ENCODE measurements at places on chromosomes 16 and 17.

GRCh38 chr17:2692781-2693135 is 18.8 kb downstream of the CLUH start:
- DNase-seq = no peak

- no peak for DNase-seq
Observed at GRCh38 chr16:83713597-83713996, 94.2 kb upstream of the HSBP1 start.

- no peak for DNase-seq
Observed at GRCh38 chr17:63041251-63041650, 75.2 kb downstream of the TANC2 start.

- no peak for DNase-seq
Observed at GRCh38 chr16:64481497-64481896, 640.4 kb downstream of the CDH11 start.

- no peak for DNase-seq
Observed at GRCh38 chr17:44956998-44957981, 9.7 kb upstream of the KIF18B start.

GRCh38 chr17:72502371-72503341 is 381.8 kb downstream of the SOX9 start:
- DNase-seq = no peak

DNA sequence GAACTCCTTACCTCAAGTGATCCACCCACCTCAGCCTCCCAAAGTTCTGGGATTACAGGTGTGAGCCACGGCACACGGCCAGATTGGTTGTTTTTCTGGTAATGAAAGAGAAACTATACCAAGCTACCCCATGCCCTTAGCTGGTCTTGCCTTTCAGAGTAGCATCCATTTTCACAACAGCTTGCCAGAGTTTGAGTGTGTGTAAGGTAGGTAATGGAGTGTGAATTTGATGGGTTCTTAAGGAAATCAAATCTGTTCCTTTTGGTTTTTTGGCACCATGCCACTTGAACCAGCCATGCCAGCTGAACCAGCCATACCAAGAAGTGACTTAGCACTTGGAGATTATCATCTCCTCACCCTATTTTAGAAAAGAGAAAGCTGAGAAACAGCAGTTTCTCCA is 5.1 kb downstream of the CALCOCO2 start:
- no peak for DNase-seq

DNA sequence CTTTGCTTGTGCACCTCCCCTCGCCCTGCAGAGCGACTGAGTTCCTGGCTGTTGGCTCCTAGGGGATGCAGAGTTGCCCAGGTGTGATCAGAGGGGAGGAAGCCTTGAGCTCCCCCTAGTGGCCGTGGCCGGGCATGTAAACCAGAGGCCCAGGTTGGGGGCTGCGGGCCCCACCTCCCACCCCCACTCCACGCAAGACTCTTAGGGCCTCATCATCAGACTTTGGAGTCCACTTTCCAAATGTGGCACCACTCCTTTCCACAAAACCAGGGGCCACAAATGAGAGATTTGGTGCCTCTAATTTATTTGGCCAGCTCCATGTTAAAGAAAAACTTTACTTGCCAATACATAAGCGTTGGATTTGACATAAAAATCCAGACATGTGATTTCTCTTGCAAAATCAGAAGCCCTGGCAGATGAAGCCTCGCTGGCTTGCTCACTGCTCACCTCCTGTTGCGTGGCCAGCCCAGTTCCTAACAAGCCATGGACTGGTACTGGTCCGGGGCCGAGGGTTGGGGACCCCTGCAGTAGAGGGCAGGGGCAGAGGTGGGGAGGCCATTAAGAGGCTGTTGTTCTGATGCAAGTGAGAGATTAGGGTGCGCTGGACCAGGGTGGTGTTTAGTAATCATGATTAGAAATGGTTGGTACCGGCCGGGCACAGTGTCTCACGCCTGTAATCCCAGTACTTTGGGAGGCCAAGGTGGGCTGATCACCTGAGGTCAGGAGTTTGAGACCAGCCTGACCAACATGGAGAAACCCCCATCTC is 28.7 kb upstream of the GAS7 start:
- DNase-seq = peak; percentile 21

Measured in stimulated activated CD8-positive, alpha-beta memory T cell treated with anti-CD3 and anti-CD28 coated beads, Interleukin-7, amount 100 ng/mL, for 1 hour (primary cell).